ENCODE measurements at places on chromosomes 4 and X.

DNA sequence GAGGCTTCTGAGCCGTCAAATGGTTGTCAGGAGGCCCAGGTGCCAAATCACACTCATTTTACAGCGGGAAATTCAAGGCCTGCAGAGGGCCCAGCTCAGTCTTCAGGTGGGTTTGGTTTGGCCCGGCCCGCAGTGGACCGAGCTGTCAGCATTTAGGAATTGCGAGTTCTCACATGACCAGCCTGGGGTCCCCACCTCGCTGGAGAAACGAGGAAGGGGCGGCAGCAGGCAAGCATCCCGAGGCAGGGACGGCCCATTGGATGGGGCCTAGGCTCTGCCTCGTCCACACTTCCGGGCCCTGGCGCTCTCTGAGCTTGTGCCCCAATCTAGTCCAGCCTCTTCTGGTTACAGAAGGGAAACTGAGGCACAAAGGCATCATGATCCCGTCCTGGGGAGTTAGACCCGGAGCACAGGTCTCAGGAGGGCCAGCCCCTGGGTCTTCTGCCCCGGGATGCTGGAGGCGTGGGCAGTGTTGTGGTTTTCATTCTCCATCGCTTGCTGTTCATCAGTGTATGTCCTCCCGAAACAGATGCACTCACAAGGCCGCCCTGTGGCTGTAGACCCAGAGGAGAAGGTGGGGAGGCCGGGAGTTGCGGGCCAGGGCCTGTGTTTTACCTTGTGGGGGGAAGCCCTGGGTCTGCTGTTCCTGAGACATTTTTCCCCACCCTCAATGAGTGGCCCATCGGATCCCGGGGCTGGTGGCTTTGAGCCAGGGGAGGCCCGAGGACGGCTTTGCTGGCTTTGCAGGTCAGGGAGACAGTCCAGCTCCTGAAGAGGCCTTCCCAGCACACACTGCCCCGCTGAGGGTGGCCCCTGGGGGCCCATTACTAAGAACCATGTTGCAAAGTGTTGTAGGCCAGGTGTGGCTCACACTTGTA is 8.9 kb downstream of the PSAPL1 start:
- DNase-seq: no peak

DNA sequence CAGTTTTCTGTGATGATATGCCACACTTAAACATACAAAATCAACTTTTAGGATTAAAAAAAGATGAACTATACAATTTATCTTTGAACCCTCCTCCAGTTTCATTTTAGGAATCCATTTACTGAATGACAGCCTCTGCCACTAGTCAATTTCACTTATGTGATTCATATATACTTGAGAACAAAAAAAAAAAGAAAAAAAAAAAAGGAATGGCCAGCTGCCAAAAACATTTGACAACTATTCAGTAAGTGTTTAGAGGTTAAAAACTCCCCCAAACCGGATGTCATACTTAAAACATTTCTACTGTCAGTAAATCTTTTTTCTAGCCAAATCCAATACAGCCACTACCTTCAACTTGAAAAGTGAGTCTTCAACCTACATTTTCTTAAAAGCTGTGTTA is 266.7 kb upstream of the MAGEB2 start:
- DNase-seq: no peak

DNA sequence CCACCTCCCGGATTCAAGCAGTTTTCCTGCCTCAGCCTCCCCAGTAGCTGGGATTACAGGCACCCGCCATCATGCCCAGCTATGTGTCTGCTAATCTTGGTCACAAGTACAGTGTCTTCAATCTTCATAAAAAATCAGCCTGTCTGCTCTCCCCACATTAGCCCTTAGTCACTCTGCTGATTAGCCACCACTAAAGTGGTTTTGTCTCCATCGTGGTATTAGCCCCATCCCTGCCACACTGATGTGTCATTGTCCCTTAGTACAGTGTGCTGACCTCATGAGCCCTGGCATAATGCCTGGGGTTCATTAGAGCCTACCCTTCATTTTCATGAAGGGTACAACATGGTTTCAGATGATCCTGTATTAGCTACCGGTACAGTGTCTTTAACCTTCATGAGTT is 49.9 kb downstream of the ZNF157 start:
- DNase-seq: no peak

- no peak for DNase-seq
These were observed 3.7 kb downstream of the KIF4A start for GRCh38 chrX:70293621-70294020.

- no peak for DNase-seq
These were observed 23.5 kb upstream of the TMEM165 start for GRCh38 chr4:55372259-55372658.

Measured in activated CD8-positive, alpha-beta memory T cell treated with anti-CD3 and anti-CD28 coated beads for 24 hours (primary cell).